Activated CD8-positive, alpha-beta memory T cell treated with anti-CD3 and anti-CD28 coated beads for 1 hour (primary cell): ENCODE measurements at places on chromosomes 5 and 9.

- DNase-seq: no peak
These were observed 86.6 kb upstream of the SLC24A2 start for GRCh38 chr9:19875291-19875920.

GRCh38 chr9:72808446-72808768 is 144.4 kb downstream of the ALDH1A1 start:
- no peak for DNase-seq

DNA sequence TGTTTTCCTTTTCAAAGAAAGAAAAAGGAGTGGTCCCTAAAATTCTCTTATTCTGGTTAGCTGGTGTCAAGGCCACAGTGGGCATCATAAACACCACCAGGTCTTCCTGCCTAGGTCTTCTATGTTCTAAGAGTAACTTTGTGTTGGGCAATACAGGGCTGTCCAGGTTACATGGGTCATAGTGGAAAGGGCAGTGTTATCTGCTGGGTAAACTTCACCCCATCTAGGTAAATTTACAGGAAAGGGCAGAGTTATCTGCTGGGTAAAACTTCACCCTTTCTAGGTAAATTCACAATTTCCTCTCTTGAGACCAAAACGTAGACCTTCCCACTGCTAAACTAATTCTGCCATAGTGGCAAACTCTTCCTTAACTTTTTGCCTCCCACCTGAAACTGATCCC is 18.9 kb upstream of the JAKMIP2 start:
- DNase-seq: no peak

DNA sequence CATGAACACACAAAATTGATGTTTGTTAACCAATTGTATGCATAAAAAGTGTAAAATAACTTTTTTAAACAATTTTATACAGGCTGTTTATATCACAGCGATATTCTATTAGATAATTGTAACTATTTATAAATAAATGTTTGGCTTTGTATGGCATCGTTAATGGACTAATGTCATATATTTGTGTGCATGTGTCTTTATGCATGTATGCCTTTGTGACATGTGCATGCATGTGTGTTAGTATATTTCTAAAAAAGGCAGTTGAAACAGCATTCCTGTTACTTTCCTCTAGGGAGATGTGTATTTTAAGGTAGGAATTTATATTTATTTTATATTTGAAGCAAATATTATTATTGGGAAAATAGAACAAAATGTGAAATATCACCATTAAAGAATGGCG is 268.9 kb downstream of the CDH18 start:
- no peak for DNase-seq

GRCh38 chr5:139296862-139297326 is 3.4 kb downstream of the MATR3 start:
- no peak for DNase-seq

DNA sequence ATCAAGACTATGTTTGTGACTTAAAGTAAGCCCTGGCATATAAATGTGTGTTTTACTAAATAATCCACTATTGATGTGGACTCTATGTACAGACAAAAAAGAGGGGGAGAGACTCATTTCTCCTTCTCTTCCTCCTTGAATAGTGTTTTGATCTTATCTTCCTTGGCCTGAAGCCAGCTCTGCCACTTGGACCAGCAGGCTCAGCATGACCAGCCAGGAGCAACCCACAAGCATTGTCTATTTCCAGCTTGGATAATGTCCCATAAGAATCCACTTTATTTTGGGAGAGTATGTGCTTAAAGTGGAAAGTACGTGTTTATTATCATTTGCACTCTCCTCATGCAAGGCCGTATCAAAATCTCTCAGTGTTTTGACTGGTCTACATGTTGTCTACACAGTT is 23.8 kb upstream of the SLC46A2 start:
- DNase-seq: no peak

GRCh38 chr5:31886206-31886605 is 247.3 kb downstream of the PDZD2 start:
- no peak for DNase-seq

GRCh38 chr9:93126151-93126781 is 7.8 kb downstream of the NINJ1 start:
- no peak for DNase-seq

- DNase-seq: no peak
These were observed 15.7 kb downstream of the LPCAT1 start for GRCh38 chr5:1507961-1508658.

DNA sequence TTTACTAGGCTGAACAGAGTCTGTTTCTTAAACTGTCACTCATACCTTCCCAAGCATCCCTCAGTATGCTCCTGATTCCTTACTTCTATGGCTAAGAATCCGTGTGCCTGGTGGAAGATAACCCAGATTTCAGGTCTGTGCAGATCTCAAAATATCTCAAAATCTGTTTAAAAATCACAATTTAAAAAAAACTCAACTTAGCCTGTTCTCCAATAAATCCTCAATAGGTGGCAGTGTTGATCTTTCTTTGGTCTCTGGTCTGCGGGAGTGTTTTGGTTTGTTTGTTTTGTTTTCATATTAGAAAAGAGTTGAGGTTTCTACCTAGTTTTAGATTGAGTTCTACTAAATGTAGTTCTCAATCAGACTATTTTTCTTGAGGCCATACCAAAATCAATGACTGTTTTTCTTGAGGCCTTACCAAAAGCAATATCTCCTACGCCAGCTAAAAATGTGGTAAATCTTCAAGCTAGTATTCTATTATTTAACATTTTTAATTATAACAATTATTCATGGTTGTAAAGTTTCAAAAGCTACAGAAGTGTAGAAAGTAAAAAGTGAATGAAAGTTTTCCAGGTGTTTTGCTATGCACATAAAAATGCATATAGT is 57.9 kb downstream of the TGFBR1 start:
- no peak for DNase-seq

DNA sequence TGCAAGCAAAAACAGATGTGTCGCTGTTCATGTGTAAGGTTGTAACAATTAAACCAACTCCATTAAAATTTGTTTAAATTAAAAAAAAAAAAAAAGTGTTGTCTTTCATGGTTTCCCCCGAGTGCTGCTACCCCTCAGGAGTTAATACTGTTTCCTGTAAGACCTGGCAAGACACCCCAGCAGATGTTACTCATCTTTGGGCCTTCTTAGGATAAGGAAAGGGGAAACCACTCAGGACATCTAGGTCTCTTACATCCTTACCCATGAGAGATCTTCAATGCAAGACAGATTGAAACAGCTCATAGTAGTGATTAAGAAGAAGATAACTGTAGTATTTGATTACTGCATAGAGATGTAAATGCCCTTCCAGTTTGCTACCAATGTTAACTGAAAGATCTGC is 33.5 kb upstream of the F2R start:
- DNase-seq: no peak

DNA sequence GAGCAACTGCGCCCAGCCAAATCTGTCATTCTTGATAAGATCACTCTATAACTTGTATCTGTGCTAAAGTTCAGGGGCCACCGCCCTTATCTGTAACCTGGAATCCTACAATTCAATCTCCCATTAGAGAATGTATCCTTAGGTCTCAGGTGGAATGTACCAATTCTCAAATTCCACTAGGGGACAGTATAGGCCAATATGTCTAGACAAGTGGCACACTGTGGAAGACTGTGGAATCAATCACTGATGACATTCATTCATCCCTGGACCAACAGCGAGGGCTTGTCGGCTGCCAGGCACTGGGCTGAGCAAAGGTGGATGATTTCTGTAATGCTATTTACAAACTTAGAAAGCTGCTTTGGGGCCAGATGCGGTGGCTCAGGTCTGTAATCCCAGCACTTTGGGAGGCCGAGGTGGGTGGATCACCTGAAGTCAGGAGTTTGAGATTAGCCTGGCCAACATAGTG is 28.7 kb upstream of the MEGF9 start:
- no peak for DNase-seq

DNA sequence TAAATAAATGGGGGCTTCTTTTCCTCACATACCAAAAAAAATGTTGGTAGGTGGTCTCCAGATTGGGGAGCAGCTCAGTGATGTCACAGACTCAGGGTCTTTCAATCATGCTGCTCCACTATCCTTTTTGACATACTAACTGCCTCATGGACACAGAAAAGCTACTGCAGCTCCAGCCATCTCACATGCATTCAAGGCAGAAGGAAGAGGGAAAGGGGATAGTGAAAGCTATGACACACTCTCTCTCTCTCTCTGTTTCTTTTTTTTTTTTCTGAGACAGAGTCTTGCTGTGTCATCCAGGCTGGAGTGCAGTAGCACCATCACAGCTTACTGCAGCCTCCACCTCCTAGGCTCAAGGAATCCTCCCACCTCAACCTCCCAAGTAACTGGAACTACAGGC is 7.9 kb upstream of the ADGRD2 start:
- no peak for DNase-seq

- no peak for DNase-seq
These were observed 62.9 kb downstream of the DENND1A start for GRCh38 chr9:123867034-123867433.

GRCh38 chr5:74433255-74433895 is 207.2 kb downstream of the ENC1 start:
- no peak for DNase-seq

GRCh38 chr9:113574441-113575262 is 111.1 kb downstream of the RGS3 start:
- no peak for DNase-seq

DNA sequence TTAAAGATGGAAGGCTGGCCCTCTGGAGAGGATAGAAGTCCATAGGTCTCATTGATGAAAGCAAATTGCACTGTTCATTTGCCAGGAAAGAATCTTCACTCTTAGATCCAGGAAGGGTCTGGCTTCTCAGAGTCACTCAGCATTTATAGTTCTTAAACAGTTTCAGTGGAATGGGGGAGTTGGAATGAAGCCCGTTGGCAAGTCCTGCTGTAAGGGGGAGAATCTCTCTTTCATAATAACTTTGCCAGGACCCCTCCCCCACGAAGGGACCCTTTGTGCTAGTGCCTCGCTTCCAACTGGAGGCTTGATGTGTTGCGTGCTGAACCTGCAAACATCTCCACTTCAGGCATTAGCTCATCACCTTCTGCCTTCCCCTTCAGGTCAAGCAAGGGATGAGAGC is 57.1 kb downstream of the ENTREP1 start:
- no peak for DNase-seq

DNA sequence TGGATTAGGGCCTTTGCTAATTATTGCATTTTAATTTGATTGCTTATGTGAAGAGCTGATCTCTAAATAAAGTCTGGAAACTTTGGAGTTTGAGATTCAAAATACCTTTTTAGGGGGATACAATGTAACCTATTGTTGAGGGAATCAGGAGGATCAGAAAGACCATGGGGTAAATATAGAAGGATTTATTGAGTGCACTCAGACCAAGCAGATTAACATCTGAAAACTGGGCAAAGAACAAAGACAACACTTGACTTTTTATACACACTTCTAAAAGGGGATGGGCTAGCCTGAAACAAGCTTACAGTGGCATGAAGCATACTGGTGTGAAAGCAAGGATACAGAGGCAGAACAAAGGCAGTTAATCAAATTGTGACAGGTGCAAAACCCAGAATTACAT is 174.3 kb downstream of the MRPS30 start:
- DNase-seq: no peak

DNA sequence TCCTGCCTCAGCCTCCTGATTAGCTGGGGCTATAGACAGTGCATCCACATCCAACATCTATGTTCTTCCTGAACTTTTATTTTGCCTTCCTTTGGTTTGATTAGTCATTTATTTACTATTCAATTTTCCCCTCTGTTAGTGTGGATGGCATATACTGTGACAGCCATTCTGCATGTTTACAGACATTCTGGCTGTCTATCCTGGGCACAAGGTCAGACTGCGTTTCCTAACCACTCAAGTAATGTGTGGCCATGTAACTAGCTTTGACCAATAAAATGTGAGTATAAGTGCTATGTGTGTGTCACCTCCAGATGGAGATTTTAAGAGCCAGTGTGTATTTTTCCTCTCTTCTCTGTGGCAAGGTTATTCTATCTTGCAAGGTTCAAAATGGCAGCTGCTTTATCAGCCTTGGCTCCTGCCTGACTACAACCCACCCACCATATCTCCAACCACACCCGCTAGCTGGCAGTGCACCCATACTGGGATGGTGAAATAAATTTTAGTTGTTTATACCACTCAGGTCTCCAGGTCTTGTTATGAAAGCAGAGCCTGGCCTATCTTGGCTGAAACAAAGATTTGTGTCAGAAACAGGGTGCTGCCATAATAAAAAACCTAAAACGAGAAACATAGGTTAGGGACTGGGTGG is 32.2 kb downstream of the PDE6A start:
- DNase-seq: no peak

- DNase-seq: no peak
These were observed 84.2 kb upstream of the SEMA6A start for GRCh38 chr5:116658830-116659229.

- no peak for DNase-seq
These were observed 1.0 kb upstream of the RABL6 start for GRCh38 chr9:136806631-136807201.

- no peak for DNase-seq
These were observed 7.2 kb downstream of the TAS2R1 start for GRCh38 chr5:9622971-9623421.
